ENCODE measurements at places on chromosomes 13 and 19. TPM values are rescaled to one million over a fixed set of nuclear protein-coding genes. Genes with fewer than 3 reads are reported as not detected.

ZIC5 gene
- total RNA-seq: not detected

LRP3 gene
- total RNA-seq: 9.5 TPM

PCDH20 gene
- not detected for total RNA-seq

SHISA2 gene
- 1.2 TPM for total RNA-seq

FFAR1 gene
- total RNA-seq: not detected

SYNE4 gene
- total RNA-seq: 0.91 TPM

IGFL1 gene
- total RNA-seq: not detected

YJEFN3 gene
- 11.9 TPM for total RNA-seq

PRODH2 gene
- total RNA-seq: not detected

LYPD5 gene
- total RNA-seq: 0.47 TPM

MBD3L2B gene
- not detected for total RNA-seq

ARMC6 gene
- 24.8 TPM for total RNA-seq

SWSAP1 gene
- 1.4 TPM for total RNA-seq

KANK2 gene
- total RNA-seq: 25.0 TPM

HNRNPL gene
- total RNA-seq: 421 TPM

PVR gene
- total RNA-seq: 141 TPM

ZNF581 gene
- 22.3 TPM for total RNA-seq

TMEM59L gene
- total RNA-seq: 0.33 TPM

GZMM gene
- total RNA-seq: not detected

TEX26 gene
- total RNA-seq: not detected

TUBA3C gene
- not detected for total RNA-seq

COL4A1 gene
- 25.9 TPM for total RNA-seq

IFI30 gene
- total RNA-seq: 9.1 TPM

HCN2 gene
- 1.2 TPM for total RNA-seq

TEKTIP1 gene
- 1.0 TPM for total RNA-seq

MBOAT7 gene
- total RNA-seq: 43.8 TPM

ZNF229 gene
- 2.6 TPM for total RNA-seq
